ENCODE measurements at places on chromosomes 2 and 18.

- DNase-seq = no peak
Observed at GRCh38 chr2:190840569-190841172, 40.0 kb upstream of the GLS start.

DNA sequence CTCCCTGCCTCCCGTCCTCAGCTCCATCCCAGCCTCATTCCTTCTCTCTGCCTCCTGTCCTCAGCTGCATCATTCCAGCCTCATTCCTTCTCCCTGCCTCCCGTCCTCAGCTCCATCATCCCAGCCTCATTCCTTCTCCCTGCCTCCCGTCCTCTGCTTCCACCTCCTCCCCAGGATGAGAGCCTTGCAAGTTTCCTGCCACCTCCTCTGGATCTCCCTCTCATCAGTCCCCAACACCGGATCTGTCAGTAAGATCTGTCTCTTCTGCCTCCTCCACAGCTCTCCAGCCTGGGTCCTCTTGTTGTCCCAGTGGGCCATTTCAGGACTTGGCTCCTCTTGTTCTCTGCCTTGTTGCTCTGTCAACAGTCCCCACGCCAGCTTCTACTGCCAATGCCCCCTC, 130.9 kb downstream of the NDUFA10 start:
- no peak for DNase-seq

DNA sequence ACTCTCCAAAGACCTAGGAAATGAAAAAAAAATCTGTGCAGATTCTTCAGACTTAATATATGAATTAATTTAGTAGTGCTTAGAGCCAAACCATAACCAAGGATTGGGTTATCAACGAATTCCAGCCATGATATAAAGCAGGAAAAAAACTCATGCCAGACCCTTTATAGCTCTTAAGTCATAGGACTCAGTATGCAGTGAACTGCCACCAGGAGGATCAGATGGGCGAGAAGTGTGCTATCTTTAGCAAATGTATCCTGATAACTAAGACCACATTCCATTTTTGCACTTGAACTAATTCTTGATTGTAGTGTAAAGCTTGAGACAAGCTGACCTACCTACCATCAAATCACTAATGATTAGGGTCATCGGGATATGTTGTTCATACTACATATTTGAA, 178.1 kb downstream of the IKZF2 start:
- DNase-seq = no peak

- no peak for DNase-seq
Observed at GRCh38 chr2:8996006-8996405, 7.5 kb downstream of the MBOAT2 start.

DNA sequence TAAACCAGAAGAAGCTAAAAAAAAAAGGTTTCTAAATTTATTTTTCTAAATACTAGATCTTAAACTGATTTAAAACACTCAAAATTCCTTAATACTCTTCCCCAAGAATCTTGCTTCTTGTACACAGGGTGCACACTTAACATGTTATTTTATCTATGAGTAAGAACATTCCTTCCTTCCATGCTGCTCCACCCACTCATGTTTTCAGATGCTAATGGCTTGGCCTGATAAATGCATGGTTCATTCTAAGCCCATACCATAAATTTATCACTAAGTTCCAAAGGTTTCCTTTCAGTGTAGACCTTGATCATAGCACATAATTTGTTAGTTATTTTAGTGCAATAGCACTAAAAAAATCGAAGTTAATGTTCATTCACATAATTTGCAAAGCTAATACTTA, 8.1 kb downstream of the FBXO48 start:
- DNase-seq = no peak

GRCh38 chr2:223909001-223909741, 36.0 kb downstream of the WDFY1 start:
- no peak for DNase-seq

GRCh38 chr2:114024326-114024725, 134.4 kb downstream of the ACTR3 start:
- DNase-seq = no peak

- no peak for DNase-seq
Observed at GRCh38 chr2:198880986-198881385, 576.8 kb downstream of the SATB2 start.

GRCh38 chr2:218146056-218146455, 20.2 kb downstream of the CXCR2 start:
- DNase-seq = no peak

DNA sequence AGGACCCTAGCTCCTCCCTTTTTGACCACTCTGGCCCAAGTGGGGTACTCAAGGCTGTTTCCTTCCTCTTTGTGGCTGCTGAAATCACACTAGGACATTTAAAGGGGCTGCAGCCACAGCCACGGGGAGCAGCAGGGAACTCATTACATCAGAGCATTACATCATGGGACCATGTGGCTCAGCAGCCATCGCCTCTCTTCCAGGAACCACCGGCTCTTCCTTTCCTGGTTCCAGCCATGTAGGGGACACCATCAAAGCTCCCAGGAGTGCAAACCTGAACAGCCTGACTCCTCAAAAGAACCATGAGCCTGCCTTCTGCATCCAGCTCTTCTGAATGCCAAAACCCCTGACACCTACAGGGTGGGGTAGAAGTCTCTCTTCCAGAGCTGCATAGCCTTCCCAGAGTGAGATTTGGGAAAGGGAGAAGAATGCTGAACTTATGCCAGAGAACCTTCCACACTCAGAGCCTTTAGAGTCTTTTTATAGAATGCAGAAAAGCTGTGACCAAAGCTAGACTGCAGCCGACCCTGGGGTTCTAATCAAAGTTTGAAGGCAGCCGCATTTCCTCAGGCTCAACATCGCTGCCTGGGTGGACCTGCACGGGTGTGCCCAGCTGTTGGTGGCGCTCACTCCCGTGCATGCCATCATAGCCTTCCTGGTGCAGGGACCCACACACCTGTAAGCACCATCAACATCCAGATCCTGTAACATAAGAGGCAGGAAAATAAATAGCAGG, 121.7 kb downstream of the KLHL29 start:
- no peak for DNase-seq

DNA sequence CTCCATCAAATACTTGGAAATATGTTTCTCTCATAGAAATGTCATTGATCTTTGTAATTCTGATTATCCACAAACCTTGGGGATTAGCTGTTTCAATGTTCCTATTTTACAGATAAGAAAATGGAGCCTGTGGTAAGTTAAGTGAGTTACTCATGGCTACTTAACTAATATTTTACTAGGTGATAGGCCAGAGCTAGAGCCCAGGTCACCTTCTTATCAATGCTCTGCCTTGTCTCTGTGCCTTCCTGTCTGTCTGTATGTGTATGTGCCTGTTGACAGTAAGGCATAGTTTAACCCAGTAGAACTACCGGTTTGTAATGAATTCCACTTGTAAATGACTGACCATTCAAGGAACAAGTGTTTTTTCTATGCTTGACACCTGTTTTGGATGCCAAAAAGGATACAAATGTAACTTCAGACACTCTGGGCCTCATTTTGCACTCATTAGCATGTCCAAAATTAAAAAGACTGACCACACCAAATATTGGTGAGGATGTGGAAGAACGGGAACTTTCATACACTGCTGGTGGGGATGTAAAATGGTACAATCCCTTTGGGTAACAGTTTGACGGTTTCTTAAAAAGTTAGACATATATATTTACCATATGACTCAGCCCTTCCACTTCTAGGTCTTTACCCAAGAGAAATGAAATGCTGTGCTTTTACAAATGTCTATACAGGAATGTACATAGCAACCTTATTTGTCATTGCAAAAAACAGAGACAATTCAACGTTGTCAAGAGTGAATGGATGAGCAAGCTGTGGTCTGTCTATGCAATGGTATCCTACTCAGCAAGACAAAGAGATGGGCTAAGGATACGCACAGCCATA, 19.6 kb upstream of the IL1A start:
- DNase-seq = no peak

DNA sequence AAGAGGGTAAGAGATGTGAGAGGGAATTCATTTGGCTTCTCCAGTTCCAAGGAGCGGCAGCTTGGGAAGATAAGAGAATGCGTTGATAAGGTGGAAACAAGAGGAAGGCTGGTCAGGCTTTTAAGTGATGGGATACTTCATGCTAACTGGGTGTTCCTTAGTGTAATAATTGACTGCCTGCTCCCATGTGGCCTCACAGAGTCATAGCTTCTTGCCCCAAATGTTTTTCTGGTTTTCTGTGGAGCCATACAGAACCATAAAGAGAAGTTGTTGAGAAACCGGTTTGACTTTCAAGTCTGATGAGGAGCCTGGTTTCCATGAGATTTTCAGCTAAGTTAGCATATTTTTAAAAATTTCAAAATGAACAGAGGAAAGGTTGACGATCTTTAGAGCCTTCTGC, 97.5 kb upstream of the ZFP36L2 start:
- DNase-seq = no peak

- no peak for DNase-seq
Observed at GRCh38 chr2:223357076-223357475, 245.1 kb downstream of the SCG2 start.

GRCh38 chr2:233832414-233832813, 21.9 kb downstream of the HJURP start:
- no peak for DNase-seq

- no peak for DNase-seq
Observed at GRCh38 chr2:96151595-96152303, 6.5 kb upstream of the DUSP2 start.

DNA sequence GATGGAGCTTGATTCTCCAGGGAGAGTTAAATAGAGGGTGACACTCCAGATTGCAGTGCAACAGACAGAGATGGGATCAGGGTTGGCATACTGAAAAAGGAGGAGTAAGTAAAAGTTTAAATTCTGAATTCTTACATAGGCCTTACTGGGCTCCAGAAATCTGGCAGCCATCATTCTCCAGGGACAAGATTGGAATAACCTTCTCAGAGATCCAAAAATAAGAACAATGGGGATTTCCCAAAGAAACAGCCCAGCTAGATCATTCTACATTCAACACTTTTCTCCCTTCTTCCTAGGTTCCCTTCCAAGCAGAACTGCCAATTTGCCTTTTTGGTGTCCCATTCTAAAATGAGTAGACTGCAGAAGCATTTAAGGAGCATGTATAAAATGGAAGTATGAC, 14.9 kb upstream of the SERPINB2 start:
- DNase-seq = no peak

GRCh38 chr2:134337631-134338030, 83.8 kb downstream of the MGAT5 start:
- no peak for DNase-seq

DNA sequence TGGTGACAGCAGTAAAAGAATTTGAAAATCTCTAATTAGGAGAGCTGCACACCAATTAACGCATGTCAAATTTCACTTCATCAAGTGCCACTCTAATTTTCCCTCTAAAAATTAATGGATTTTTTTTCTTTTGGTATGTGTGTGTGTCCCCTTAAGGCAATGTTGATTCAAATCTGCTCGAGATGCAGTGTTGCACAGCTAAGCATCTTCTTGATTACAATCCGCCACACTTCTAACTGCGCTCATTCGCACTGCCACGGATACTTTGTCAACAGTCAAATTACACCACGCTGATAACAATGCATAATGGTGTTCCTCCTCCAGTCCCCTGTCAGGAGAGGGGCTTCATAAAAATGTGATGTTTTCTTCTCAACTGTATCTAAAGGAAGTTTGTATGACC, 261.4 kb downstream of the MEIS1 start:
- DNase-seq = no peak

DNA sequence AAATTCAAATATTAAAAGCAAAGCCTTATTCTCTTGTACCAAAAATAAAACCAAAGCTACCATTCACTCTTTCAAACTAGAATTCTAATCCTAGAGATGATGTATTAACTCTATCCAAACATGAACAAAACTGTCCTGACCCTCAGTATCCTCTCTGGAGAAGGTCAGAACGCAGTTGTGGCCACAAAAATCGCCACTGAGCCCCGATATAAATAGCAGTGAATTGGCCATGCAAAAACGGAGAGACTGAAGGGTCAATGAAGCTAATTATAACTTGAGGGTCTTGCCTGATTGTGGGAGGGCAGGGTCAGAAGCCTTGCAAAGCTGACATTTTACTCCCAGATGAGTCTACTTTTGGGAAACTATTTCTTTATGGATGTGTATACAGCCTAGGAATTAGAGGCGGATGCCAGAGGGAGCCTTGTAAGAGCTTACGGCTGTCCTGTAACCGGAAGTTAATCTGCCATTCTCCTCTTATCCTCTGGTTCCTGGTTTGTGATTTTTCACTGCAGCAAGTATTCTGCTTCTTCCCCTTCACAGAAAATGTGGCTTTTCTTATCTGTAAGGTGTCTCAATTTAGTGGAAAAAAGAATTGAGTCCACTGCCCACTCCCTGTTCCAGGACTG, 28.1 kb downstream of the CAVIN2 start:
- no peak for DNase-seq

- no peak for DNase-seq
Observed at GRCh38 chr2:37892436-37893114, 32.5 kb upstream of the RMDN2 start.

- no peak for DNase-seq
Observed at GRCh38 chr2:59266453-59266852, 1025.3 kb upstream of the FANCL start.

GRCh38 chr2:241081643-241082340, 20.3 kb downstream of the MTERF4 start:
- no peak for DNase-seq

- DNase-seq = no peak
Observed at GRCh38 chr18:76972846-76973519, 150.6 kb downstream of the ZNF236 start.

DNA sequence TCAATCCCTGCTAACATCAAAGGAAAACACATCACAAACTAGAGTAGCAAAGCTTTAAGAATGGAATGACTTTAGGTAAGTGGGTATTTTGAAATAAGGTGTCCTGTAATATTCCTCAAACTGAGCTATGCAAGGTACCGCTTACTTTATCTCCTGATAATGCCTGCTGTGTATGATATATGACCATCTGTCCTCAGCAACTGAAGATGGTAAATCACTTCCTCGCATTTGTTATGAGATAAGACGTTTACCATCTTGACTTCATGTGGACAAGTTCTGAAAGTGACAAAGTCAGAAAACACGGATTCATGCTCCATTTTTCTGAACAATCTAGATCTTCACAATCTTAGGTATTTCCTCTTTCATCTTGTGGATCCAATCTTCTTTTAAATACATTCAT, 49.3 kb upstream of the PTPRM start:
- no peak for DNase-seq

- no peak for DNase-seq
Observed at GRCh38 chr2:72806280-72806945, 19.4 kb downstream of the EXOC6B start.

GRCh38 chr2:46378616-46379015, 81.4 kb downstream of the EPAS1 start:
- no peak for DNase-seq

- no peak for DNase-seq
Observed at GRCh38 chr2:202104286-202104870, 31.3 kb downstream of the KIAA2012 start.

DNA sequence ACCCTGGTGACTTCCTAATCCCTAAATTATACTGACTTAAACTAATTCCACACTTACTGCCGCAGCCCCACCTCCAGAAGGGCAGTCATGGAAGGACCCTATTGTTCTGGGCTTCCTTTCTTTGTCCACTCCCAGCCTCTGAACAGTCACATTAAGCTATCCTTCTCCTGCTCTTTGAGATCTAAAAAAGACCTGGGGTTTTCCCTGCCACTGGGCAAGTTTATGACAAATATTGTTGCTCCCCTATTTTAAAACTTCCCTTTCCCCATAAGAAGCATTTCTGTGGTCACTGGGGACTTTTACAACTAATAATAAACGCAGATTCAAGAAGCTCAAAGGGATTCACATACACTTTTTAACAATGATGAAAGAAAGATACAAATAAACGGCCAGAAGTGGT, 47.2 kb upstream of the XPO1 start:
- no peak for DNase-seq

- DNase-seq = no peak
Observed at GRCh38 chr18:54392543-54393023, 34.9 kb downstream of the C18orf54 start.

- DNase-seq = no peak
Observed at GRCh38 chr2:216791303-216791702, 68.6 kb downstream of the TNP1 start.

Measured in tibial artery (tissue), 4 donors.